Purkinje cell (primary cell): ENCODE measurements at places on chromosomes 6 and 20. TPM values are rescaled to one million over a fixed set of nuclear protein-coding genes. Genes with fewer than 3 reads are reported as not detected.

COL11A2 gene
- 0.67 and 1.0 TPM in 2 replicates for polyA plus RNA-seq

PRSS16 gene
- polyA plus RNA-seq = 3.6 and 6.3 TPM in 2 replicates

SRSF12 gene
- polyA plus RNA-seq = 5.5 and 8.6 TPM in 2 replicates

FAM217A gene
- not detected in 2 replicates for polyA plus RNA-seq

SLC32A1 gene
- 15.8 and 29.4 TPM in 2 replicates for polyA plus RNA-seq

DYNLT2 gene
- polyA plus RNA-seq = 2.8 and 4.0 TPM in 2 replicates

FLOT1 gene
- 34.3 and 35.3 TPM in 2 replicates for polyA plus RNA-seq

SLC2A10 gene
- polyA plus RNA-seq = 0.28 TPM in 1 of 2 replicates, not detected in the other

EDN3 gene
- polyA plus RNA-seq = 0.63 TPM in 1 of 2 replicates, not detected in the other

HTR1B gene
- polyA plus RNA-seq = not detected in 2 replicates

ESR1 gene
- 0.64 and 0.95 TPM in 2 replicates for polyA plus RNA-seq

TRIM31 gene
- not detected in 2 replicates for polyA plus RNA-seq

SPATS1 gene
- 0.22 TPM in 1 of 2 replicates, not detected in the other for polyA plus RNA-seq

NKAIN2 gene
- 7.7 and 13.2 TPM in 2 replicates for polyA plus RNA-seq

ZNF311 gene
- 0.77 and 0.90 TPM in 2 replicates for polyA plus RNA-seq

NFYA gene
- polyA plus RNA-seq = 4.0 and 4.2 TPM in 2 replicates

TAAR1 gene
- polyA plus RNA-seq = not detected in 2 replicates

MCCD1 gene
- not detected in 2 replicates for polyA plus RNA-seq

OPN5 gene
- polyA plus RNA-seq = 1.6 and 2.9 TPM in 2 replicates

CLIC5 gene
- polyA plus RNA-seq = 0.54 TPM in 1 of 2 replicates, not detected in the other

LST1 gene
- not detected in 2 replicates for polyA plus RNA-seq

RAET1E gene
- polyA plus RNA-seq = 0.34 TPM in 1 of 2 replicates, not detected in the other

OPRM1 gene
- polyA plus RNA-seq = 2.8 TPM in 1 of 2 replicates, not detected in the other

GSTA3 gene
- polyA plus RNA-seq = not detected in 2 replicates

STX7 gene
- polyA plus RNA-seq = 5.6 and 25.0 TPM in 2 replicates
